ENCODE measurements at places on chromosomes 16 and 17. TPM values are rescaled to one million over a fixed set of nuclear protein-coding genes. Genes with fewer than 3 reads are reported as not detected.

DNA sequence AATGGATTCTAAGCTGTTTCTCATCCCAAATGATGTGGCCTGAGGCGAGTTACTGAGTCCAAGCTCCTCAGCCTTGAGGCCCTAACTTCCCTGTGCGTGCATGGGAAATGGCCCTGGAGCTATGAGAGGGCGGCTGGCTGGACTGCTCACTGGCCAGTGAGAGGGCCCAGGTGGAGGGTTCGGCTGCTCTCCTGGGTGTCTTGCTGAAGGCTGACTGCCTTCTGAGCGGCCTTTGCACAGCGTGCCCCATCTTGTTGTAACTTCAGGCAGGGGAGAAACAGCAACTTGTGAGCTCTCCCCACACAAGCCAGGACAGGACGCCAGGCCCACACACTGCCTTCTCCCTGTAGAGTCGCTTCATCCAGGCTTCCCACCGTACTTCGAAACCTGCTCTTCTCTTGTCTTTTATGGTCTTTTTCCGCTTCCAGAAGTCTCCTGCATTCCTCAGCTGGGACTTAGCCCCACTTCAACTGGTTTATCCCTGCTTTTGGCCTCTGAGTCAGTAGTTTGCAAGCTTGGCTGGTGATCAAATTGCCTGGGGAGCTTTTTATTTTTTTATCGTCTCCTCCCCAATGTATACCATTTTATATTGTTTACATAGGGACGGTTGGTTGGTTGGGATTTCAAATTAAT, 13.3 kb downstream of the CDH3 start:
- DNase-seq, result no peak

- DNase-seq, result no peak
Observed at GRCh38 chr16:52101246-52101645, 445.7 kb downstream of the TOX3 start.

C16orf89 gene
- 14.1 TPM for total RNA-seq

MYO15A gene
- 0.71 TPM for total RNA-seq
